ENCODE measurements at places on chromosomes 16 and 17.

GRCh38 chr17:19409509-19409908 is 1.5 kb upstream of the RNF112 start:
- DNase-seq, result no peak

DNA sequence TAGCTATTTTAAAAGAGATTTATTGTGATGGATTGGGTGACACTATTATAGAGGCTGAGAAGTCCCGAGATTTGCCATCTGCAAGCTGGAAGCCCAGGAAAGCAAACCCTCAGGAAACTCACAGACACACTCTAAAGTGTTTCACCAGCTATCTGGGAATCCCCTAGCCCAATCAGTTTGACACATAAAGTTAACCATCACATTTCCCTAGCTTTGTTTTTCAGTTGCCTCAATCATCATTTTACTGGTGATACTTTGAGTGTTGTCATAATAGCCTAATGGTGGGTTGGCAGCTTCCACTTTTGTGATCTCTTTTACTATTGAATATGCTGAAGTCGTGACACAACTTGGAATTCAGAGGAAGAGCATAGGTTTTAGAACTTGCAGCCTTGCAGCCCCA is 1.8 kb downstream of the SGF29 start:
- DNase-seq, result no peak

- no peak for DNase-seq
These were observed 252.0 kb upstream of the KIF2B start for GRCh38 chr17:53570731-53571130.

DNA sequence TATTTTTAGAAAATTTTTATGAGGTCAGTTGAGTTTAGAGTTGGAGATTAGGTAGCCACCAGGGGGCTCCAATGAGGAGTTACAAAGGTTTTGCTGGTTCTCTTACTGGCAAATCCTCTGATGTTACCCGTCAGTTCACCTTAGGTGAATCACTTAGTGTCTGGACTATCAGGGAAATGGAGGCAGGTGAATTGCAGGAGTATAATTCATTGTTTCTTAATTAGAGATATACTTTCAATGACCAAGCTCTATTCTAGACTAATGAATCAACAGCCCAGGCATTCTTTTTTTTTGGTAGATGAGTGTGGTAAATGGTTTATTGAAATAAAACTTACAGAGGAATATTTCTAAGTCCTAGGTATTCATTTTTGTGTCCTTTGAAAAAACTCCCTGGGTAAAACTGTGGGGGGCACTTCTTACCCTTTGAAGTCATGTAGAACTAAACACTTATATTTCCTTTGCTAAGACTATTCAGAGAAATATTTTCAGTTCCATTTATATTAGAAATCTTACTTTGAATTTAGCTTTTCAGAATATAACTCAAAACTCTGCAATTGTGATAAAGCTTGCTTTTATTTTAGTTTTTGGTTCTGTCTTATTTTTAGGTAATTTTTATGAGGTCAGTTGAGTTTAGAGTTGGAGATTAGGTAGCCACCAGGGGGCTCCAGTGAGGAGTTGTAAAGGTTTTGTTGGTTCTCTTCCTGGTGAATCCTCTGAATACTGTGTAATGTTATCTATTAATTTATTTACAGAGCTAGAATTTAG is 17.7 kb downstream of the PSMD11 start:
- no peak for DNase-seq

Measured in hindlimb muscle (tissue), 1 donor.